ENCODE measurements at places on chromosomes 6 and 20.

DNA sequence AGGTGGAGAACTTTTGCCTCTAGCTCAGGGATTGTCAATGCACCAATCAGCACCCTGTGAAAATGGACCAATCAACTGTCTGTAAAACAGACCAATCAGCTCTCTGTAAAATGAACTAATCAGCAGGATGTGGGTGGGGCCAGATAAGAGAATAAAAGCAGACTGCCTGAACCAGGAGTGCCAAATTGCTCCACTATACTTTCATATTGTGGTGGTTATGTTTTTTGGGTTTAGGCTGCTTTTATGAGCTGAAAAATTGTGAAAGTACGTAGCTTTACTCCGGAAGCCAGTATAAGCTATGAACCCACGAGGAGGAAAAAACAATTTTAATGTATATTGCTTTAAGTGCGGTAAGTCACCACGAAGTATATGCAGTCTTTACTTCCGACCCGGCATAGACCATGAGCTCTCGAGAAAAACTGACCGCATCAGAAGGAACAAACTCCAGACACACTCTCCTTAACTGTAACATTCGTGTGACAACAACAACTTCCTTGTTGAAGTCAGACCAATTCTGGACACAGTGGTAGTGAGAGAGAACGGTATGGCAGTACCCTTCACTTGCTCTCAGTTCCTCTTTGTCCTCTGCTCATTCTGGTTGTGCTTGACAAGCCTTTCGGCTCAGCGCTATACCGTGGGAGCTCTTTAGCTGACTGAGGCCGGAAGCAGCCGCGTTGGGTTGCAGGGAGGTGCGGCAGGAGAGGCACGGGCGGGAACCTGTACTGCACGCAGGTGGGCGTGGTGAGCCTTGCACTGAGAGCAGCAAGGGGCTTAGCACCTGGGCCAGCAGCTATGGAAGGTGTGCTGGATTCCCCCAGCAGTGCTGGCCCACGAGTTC, 81.9 kb upstream of the E2F3 start:
- no peak for DNase-seq

- DNase-seq: no peak
These were observed 160.4 kb downstream of the BTBD9 start for GRCh38 chr6:38479331-38479730.

- peak; percentile 93 for DNase-seq
These were observed 415.0 kb downstream of the PHF3 start for GRCh38 chr6:64050590-64050989.

- DNase-seq: peak; percentile 59
These were observed 60.0 kb downstream of the PTPN1 start for GRCh38 chr20:50569864-50570836.

DNA sequence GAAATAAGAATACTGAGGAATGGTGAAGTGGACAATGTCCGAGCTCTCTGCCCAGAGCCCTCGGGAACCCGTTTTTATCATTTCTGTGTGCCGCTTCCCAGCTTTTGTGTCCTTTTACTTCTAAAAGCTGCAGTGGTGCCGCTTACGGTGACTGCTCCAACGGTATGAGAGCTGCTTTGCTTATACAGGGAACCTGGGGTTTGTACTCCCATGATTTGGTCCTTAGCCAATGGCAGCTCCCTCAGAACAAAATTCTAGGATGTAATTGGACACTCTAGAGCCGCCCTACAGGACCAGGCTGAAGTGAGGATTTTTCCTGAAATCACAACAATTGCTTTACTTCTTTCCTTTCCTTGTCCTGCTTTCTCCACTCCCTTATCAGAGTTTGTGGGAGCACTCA, 24.2 kb upstream of the PCSK2 start:
- DNase-seq: no peak

GRCh38 chr6:156175433-156175832, 601.7 kb upstream of the ARID1B start:
- no peak for DNase-seq

DNA sequence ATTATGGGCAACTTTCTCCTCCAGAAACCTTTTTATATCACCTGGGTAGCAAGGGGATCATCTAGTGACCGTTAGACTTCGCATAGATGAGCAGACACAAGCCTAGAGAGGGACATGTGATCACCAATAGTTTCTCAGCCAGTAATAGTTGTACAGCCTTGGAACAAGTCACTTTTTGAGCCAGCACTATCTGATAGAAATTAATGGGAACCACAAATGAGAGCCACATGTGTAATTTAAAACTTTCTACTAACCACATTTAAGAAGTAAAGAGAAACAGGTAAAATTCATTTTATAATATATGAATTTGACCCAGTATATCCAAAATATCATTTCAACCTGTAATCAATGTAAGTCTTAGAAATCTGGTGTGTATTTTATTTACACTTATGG, 592 bp upstream of the CTNNBL1 start:
- no peak for DNase-seq

- no peak for DNase-seq
These were observed 36.6 kb downstream of the HBS1L start for GRCh38 chr6:135018052-135018451.

- no peak for DNase-seq
These were observed 31.5 kb downstream of the TMEM14B start for GRCh38 chr6:10779076-10779475.

- DNase-seq: no peak
These were observed 42.1 kb upstream of the FOXA2 start for GRCh38 chr20:22626496-22626895.

DNA sequence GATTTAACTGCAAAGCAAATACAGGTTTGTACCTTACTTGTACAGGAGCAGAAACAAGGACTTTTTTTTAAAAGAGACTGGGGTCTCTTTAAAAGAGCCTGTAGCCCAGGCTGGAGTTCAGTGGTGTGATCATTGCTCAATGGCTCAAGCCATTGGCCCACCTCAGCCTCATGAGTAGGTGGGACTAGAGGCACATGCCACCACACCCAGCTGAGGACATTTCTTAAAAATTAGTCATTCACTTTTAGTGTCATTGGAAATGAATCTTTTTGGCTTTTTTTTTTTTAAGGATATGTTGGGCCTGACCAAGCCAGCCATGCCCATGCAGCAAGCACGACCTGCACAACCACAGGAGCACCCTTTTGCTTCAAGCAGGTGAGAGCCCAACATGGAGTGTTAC, 16.9 kb downstream of the SEC23B start:
- DNase-seq: peak; percentile 42

DNA sequence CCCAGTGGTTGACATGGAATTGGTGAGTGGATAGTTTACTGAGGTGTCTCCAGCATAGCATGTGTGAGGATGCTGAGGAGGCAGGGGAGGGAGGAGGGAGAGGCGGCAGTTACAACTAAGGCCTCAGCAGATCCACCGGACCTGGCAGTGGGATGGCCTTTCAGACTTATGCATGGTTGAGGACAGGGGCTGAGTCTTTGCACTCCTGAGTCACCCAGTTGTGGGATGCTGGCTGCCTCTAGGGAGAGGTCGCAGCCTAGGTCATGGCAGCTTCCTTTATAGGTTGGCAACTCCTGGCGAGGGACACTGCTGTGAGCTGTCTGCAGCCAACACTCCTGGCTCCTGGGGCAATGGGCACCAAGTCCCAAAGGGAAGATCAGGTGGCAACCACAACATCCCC, 380.3 kb downstream of the PREX1 start:
- no peak for DNase-seq

DNA sequence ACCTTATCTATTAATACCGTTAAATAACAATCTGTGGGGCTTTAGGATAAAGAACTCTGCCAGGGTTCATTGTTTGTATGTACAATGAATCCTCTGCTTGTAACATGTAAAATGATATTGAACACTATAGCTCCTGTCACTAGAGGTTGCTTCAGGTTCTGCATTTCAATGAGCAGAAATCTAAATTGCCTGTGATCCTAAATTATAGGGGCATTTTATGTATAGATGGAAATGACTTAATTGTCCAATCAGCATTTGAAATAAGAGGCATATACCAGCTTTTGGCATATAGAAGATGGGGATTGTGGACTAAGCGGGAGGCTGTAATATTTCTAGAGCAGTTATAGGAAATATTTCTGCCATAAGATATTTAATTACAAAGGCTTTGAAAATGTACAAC, 2.0 kb downstream of the NCOA3 start:
- no peak for DNase-seq

DNA sequence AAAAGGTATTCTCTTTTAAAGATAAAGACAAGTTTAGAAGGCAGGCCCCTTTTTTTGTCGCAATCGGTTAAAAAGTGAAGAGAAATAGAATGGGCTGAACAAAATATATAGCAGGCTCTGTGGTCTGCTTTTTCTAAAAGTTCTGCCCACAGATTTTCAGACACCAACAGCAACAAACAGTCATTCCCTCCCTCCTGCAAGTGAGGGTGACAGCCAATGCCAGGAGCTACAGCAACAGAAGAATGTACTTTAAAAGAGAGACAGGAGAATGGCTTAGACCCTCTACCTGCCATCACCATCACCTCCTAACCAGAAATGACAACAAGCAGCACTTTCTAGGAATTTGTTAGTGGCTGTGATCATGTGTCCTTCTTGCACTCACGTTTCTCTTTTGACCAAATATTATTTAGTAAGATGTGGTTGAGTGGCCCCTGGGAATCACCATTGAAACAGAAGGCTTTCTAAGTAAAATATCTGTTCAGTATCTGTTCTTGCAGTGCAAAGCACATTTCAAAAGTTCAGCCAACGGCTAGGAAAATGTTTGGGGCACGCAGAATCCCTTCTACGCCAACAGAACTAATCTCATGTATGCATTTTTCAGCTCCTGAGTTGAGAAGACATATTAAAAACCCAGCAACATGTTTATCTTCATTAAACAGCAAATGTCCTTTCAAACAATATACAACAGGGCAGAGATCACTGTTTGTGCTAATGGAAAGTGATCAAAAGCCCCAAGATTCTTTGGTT, 248.5 kb downstream of the ATXN1 start:
- DNase-seq: no peak

GRCh38 chr6:134675110-134676054, 274.5 kb downstream of the ALDH8A1 start:
- no peak for DNase-seq

DNA sequence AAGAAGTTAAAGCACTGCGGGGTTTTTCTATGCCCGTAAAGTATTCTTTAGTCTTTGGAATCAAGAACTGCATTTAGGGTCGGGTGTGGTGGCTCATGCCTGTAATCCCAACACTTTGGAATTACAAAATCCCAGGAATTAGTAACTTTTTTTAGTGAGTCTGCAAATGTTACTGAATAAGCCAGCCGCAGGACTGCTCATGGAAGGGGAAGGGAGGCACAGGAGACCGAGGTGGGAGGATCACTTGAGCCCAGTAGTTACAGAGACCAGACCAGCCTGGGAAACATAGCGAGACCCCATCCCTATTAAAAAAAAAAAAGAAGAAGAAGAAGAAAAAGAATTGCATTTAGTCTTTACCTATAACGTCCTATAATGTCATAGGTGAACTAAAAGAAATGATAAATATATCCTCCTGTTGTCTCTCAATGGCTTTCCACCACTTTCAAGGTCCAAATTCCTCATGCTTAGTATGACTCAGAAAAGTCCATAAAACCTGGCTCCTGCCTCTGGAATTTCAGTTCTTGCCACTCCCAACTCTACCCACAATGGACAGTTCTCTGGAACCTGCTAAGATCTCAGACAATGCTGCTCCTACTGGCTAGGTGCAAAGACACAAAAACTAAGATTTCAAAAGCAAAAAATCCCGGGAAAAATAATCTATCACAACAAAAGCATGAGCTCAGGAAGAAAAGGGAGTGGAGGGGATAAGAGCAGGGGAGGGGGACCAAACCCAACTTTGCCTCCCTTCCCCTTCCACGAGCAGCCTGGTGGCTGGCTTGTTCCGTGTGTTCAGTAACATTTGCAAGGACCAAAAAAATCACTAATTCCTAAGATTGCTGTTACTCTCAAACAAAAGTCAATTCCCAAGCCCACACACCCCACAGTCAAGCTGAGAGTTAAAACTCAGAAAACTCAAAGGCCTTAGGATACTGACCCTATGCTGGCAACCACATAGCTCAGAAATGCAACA, 39.0 kb downstream of the B4GALT5 start:
- peak; percentile 53 for DNase-seq

- no peak for DNase-seq
These were observed 48.9 kb upstream of the EPHA7 start for GRCh38 chr6:93468291-93468690.

Measured in fibroblast of villous mesenchyme (primary cell).